ENCODE measurements at places on chromosomes 7 and 10. TPM values are rescaled to one million over a fixed set of nuclear protein-coding genes. Genes with fewer than 3 reads are reported as not detected.

- no peak for DNase-seq
- peaks cover 4% of the 10 kb centered on the region for H3K4me1 ChIP-seq
- no peak overlapping the region for H3K4me3 ChIP-seq
- no peaks in the 10 kb centered on the region for H3K27me3 ChIP-seq
These were observed 16.8 kb upstream of the TES start for GRCh38 chr7:116193329-116194087.

DNA sequence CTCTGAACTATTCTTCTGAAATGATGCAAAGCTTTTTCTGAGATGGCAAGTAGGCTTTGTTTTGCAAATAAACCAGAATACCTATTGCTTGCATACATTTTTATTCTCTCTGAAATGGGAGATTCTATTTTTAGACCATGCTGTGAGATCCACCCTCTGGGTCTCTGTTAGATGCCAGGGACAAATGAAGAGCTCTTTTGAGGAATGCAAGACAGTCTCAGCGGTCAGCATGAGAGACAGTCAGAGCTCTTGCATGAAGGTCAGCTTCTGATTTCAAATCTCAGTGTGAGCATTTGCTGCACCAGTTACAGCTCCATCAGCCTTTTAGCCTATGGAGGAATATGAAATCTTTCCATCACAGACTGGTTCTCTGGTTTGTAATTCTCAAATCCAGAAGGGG lies 429.9 kb upstream of the KLF6 start:
- no peak for DNase-seq
- H3K4me3 ChIP-seq = no peak overlapping the region
- no peaks in the 10 kb centered on the region for H3K36me3 ChIP-seq
- no peak overlapping the region for H3K27ac ChIP-seq

DNA sequence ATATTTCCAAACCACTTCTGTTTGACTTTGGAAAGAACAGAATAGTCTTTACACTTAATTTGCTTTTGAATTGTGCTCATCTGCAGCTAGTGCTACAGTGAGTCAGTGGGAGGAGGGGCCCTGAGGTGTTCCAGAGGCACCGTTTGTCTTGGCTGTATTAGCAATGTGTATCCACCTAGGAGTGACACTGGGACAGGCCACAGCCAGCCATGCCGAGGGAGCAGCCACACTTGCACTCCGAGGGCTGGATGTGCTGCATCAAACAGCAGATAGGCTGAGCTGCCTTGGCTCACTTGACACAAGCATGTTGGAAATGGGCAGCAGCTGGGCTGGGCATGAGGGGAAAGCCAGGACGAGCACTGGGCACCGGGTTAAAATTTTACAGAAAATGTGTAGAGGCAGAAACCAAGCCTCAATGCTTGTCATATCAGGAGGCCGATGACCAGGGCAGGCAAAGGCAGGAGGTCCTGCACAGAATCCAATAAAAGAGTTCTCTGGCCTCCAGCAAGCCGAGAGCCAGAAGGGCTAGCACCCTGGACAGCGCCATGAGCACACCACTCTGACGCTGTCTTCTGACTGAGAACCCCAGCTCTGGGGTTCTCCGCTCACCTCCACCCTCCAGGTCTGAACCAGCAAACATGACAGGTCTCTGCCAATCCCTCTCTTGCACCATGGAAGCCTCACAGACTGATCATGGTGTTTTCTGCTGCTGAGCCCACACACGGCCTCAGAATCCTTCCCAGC lies 163.3 kb downstream of the GRID1 start:
- H3K4me1 ChIP-seq = no peaks in the 10 kb centered on the region
- DNase-seq = peak; percentile 7
- H3K27me3 ChIP-seq = peaks cover under 1% of the 10 kb centered on the region
- H3K4me3 ChIP-seq = no peak overlapping the region
- H3K36me3 ChIP-seq = peaks cover 4% of the 10 kb centered on the region

HMX2 gene
- not detected for total RNA-seq

SFMBT2 gene
- 9.1 TPM for total RNA-seq

VAX1 gene
- 0.27 TPM for total RNA-seq

DNA sequence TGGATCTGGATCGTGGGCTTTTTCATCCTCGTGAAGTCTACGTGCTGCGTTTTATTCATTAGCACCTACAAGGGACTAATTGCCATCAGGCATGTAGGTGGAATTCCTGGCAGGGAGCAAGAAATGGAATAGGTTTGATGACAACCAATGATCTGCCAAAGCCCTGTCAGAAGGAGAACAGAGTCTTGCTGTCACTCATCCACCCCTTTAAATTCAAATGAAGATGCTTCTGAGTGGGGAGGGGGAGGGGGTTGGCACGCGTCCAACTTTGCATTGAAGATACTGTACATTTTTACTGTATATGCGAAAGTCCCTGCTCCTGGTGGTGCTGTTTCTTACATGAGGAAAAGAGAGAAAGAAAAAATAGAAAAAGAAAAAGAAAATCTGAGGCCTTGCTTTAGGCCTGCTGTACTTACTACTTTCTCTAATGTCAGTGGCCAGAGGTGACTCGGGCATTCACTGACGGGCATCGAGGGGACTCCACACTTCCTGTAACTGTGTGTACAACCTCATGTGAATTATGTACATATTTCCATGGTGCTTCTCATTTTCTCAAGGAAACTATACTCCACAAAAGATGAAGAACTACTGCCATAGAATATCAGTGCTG lies 569.1 kb downstream of the INHBA start:
- H3K27ac ChIP-seq = no peak overlapping the region
- H3K27me3 ChIP-seq = peaks cover 5% of the 10 kb centered on the region
- no peak overlapping the region for H3K4me3 ChIP-seq
- no peaks in the 10 kb centered on the region for H3K36me3 ChIP-seq
- no peak for DNase-seq

DNA sequence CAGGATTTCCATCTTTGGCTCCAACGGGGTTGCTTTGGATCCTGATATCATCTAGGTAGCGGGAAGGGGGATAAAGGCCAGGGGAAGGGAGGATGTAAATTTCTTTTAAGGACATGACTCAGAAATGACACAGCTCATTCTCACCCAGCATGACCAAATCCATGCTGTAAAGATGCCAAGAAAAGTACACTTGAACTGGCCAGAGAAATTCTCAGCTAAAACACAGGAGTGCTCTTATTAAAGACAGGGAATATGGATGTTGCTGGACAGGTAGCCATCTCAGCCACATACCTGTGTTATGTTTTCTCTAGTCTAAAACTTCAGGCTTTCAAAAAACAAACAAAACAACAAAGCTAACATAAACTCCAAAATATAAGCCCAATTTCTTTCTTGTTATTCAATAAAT lies 68.3 kb downstream of the NAMPT start:
- H3K4me1 ChIP-seq = no peaks in the 10 kb centered on the region
- H3K36me3 ChIP-seq = no peaks in the 10 kb centered on the region
- peaks cover 2% of the 10 kb centered on the region for H3K27me3 ChIP-seq
- no peak overlapping the region for H3K27ac ChIP-seq

GRCh38 chr7:14504134-14504533 lies 398.4 kb downstream of the DGKB start:
- H3K4me3 ChIP-seq = peak overlapping the region; percentile 18
- H3K27ac ChIP-seq = peak overlapping the region; percentile 90
- DNase-seq = peak; percentile 30

DNA sequence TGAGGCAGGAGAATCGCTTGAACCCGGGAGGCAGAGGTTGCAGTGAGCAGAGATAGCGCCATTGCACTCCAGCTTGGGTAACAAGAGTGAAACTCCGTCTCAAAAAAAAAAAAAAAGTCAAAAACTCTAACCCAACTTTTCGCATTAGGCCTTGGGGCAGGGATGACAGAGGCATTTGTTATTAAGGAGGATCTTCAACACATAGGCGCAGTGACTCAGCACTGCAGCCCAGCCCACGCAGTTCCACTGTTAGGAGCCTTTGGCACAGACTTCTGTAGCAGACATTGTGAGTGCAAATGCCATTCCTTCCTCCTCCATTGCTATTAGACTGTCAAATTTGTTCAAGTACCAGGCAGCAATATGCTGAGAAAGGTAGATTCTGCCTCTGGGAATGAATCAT lies 43.1 kb upstream of the KLHL7 start:
- peaks cover 2% of the 10 kb centered on the region for H3K4me1 ChIP-seq
- no peaks in the 10 kb centered on the region for H3K36me3 ChIP-seq
- H3K4me3 ChIP-seq = no peak overlapping the region
- no peak overlapping the region for H3K27ac ChIP-seq
- DNase-seq = no peak

- H3K27ac ChIP-seq = peak overlapping the region; percentile 98
- H3K4me1 ChIP-seq = peaks cover 44% of the 10 kb centered on the region
- peaks cover 2% of the 10 kb centered on the region for H3K27me3 ChIP-seq
- DNase-seq = no peak
- H3K4me3 ChIP-seq = peak overlapping the region; percentile 84
- H3K36me3 ChIP-seq = no peaks in the 10 kb centered on the region
These were observed 74.8 kb downstream of the PARD3 start for GRCh38 chr10:34740321-34740720.

RAMP3 gene
- total RNA-seq = not detected

ACSM6 gene
- total RNA-seq = not detected

- peaks cover 8% of the 10 kb centered on the region for H3K27me3 ChIP-seq
- peaks cover 5% of the 10 kb centered on the region for H3K36me3 ChIP-seq
- no peak overlapping the region for H3K27ac ChIP-seq
- H3K4me1 ChIP-seq = peaks cover 7% of the 10 kb centered on the region
- H3K4me3 ChIP-seq = no peak overlapping the region
These were observed 60.9 kb downstream of the ABCC2 start for GRCh38 chr10:99843310-99843709.

DNA sequence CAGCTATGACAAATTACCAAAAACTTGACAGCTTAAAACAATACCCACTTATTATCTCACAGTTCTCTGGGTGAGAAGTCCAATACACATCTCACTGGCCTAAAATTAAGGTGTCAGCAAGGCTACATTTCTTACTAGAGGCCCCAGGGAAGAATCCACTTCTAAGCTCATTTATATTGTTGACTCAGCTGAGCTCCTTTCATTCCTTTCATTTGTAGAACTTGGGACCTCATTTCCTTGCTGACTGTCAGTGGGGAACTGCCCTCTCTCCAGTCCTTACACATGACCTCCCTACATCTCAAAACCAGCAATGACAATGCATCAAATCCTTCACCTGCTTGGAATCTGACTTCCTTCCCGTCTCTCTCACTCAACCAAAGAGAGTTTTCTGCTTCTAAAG lies 240.3 kb downstream of the IPMK start:
- no peaks in the 10 kb centered on the region for H3K36me3 ChIP-seq
- no peak overlapping the region for H3K27ac ChIP-seq
- H3K4me1 ChIP-seq = no peaks in the 10 kb centered on the region
- DNase-seq = no peak
- no peak overlapping the region for H3K4me3 ChIP-seq

SPDYE5 gene
- total RNA-seq = not detected

GRCh38 chr10:45152726-45153125 lies 152.0 kb downstream of the ZNF22 start:
- no peaks in the 10 kb centered on the region for H3K36me3 ChIP-seq
- no peak overlapping the region for H3K27ac ChIP-seq
- no peak for DNase-seq
- no peak overlapping the region for H3K4me3 ChIP-seq

GRCh38 chr10:118054383-118054782 lies 7.6 kb upstream of the RAB11FIP2 start:
- H3K27me3 ChIP-seq = no peaks in the 10 kb centered on the region
- no peaks in the 10 kb centered on the region for H3K4me1 ChIP-seq
- no peak overlapping the region for H3K27ac ChIP-seq
- H3K36me3 ChIP-seq = no peaks in the 10 kb centered on the region
- DNase-seq = no peak
- no peak overlapping the region for H3K4me3 ChIP-seq

- H3K27me3 ChIP-seq = peaks cover 6% of the 10 kb centered on the region
- H3K4me3 ChIP-seq = peak overlapping the region; percentile 86
- H3K27ac ChIP-seq = peak overlapping the region; percentile 83
- H3K36me3 ChIP-seq = no peaks in the 10 kb centered on the region
These were observed 506 bp upstream of the GNAI1 start for GRCh38 chr7:80134115-80134535.

DNA sequence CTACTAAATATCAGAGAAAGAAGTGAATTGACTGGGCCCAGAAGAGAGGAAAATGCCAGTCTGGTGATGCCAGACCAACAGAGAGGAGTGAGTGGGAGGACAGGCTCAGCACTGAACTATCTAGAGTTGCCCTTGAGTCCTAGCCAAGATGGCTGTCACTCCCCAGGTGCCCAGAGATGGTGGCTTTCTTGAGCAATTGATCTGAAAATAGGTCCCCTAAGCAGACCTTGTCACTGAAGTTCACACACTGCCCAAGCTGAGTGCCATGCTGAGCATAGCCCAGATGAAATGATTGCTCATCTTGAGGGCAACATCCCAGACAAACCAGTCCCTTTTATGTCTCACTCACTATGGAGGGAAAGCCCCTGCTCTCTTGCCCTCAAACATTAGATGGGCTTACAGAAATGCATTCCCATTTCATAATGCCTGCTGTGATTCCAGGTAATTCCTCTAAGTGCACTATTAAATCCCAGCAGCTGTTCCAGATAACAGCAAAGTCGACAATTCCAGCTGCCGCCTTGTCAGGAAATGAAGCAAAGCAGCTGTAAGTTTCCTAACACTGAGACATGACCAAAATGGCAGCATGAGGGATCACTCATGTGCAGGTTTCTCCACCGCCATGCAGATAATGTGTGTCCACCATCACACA lies 329.4 kb downstream of the KCNMA1 start:
- H3K27ac ChIP-seq = no peak overlapping the region
- no peak for DNase-seq
- no peak overlapping the region for H3K4me3 ChIP-seq
- peaks cover 4% of the 10 kb centered on the region for H3K27me3 ChIP-seq

TMEM130 gene
- total RNA-seq = 7.8 TPM

POT1 gene
- total RNA-seq = 42.9 TPM

DNA sequence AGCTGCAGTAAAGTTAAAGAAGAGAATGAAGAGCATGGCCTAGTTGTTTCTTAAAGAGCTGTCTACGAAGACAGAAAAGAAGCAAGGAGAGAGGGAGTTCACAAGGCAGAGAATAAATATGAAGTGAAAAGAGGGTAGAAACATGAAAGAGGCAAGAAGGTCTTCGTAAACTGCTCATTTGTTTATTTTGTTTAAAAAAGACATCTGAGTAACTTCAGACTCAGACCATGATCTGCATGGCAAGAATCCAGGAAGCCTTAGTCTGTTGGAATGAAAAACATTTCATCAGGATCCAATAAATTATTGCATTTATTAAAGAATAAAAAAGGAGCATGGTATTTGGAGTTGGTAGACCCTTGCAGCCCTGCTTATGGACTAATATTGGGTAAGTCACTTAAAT lies 151.1 kb downstream of the SEM1 start:
- DNase-seq = no peak
- no peaks in the 10 kb centered on the region for H3K36me3 ChIP-seq
- no peak overlapping the region for H3K27ac ChIP-seq
- H3K4me3 ChIP-seq = no peak overlapping the region
- H3K27me3 ChIP-seq = no peaks in the 10 kb centered on the region
- no peaks in the 10 kb centered on the region for H3K4me1 ChIP-seq

HMX3 gene
- total RNA-seq = not detected

PRKCQ gene
- total RNA-seq = 1.3 TPM

GRCh38 chr7:133530682-133531081 lies 277.8 kb downstream of the EXOC4 start:
- H3K27me3 ChIP-seq = no peaks in the 10 kb centered on the region
- H3K36me3 ChIP-seq = no peaks in the 10 kb centered on the region
- H3K4me3 ChIP-seq = no peak overlapping the region
- H3K4me1 ChIP-seq = peaks cover 9% of the 10 kb centered on the region
- no peak for DNase-seq

GRCh38 chr7:148318102-148318811 lies 272.3 kb upstream of the C7orf33 start:
- no peak overlapping the region for H3K4me3 ChIP-seq
- peaks cover 2% of the 10 kb centered on the region for H3K27me3 ChIP-seq
- no peaks in the 10 kb centered on the region for H3K4me1 ChIP-seq
- no peak overlapping the region for H3K27ac ChIP-seq
- no peaks in the 10 kb centered on the region for H3K36me3 ChIP-seq

MBLAC1 gene
- total RNA-seq = 3.3 TPM

Data from glutamatergic neuron (in vitro differentiated cells).